ENCODE measurements at places on chromosomes 11 and 22.

- DNase-seq = no peak
These were observed 123.9 kb downstream of the MPPED1 start for GRCh38 chr22:43535741-43536140.

DNA sequence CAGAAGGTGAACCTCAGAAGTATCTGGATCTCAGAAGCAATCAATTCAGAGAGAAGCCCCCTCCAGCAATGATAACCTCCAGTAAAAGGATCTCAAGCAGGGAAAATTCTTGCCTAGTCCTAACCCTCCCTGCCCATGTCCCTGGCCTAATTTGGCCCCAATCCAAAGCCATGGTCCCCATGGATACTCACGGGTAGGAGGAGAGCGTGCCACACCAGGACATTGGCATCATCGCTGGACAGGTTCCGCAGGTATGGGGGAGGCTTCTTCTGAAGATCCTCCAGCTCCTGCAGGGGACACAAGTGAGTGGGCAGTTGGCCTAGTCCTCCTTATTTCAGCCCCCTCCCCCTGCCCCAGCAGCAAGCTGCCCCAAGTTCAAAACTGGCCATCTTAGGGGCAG, 7.3 kb downstream of the UBE2L6 start:
- no peak for DNase-seq

DNA sequence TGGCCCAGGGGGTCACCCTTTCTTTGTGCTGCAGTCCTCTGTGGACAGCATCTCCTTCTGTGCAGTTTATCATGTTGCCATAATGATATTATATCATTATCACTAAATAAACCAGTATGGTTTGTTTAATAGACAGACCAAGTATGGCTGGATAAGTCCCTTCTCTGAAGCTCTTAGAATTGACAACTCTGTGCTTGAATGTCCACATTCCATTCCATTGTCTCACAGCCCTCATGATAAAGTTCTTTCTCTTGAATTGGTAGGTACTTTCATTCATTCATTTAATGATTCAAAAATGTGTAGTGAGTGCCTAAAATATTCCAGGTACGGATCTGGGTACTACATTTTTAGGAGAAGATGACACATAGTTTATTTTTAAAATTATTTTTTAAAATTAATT, 7.8 kb downstream of the RPS6KA4 start:
- DNase-seq = no peak

DNA sequence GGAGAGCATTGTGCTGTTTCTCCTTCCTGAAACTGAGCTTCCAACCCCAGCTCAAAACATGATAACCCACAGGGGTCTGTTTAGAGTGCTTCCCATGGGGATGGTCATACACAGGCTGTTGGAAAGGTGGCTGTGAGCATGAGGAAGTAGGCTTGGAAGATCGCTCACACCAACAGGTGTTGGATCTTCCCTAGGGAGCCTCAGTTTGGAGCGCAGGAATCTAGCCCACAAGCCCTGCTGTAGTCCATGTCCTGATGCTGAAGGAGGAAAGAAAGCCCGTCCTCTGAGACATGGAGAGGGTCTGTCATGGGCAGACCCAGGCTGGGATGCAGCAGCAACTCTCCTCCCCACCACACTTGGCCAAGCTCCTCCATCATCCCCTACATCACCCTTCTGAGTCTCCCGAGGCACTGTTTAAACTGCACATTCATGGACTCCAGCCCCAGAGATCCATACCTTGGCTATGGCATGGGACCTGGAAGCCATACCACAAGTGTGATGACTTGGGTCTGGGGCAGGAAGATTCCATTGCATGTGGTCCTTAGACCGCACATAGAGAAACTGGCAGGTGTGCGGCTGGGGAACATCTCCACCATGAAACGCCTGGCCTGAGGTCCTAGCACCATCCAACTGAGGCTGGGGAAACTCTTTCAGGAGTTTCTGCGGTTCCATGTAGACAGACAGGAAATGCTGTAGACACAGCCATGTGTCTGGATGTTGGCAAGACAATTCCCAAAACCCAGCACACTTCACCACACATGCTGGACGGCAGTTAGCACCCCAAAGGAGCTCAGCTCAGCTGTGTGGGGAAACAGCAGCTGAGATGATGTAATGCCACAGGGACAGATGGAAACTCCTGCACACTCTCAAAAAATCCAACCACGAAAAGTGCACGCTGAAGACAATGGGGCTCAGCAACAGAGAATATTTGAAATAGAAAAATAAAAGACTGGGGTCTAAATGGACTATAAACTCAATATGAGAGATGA, 27.6 kb upstream of the TTC12 start:
- no peak for DNase-seq

- DNase-seq = peak; percentile 25
These were observed at the start of gene PHLDB1 for GRCh38 chr11:118607401-118608359. Gene PHLDB1, plus strand, starts transcription at chr11:118607615. Its CDS starts 6,222 bp downstream, at chr11:118613837.

GRCh38 chr11:111569476-111569875, 29.0 kb downstream of the LAYN start:
- no peak for DNase-seq

DNA sequence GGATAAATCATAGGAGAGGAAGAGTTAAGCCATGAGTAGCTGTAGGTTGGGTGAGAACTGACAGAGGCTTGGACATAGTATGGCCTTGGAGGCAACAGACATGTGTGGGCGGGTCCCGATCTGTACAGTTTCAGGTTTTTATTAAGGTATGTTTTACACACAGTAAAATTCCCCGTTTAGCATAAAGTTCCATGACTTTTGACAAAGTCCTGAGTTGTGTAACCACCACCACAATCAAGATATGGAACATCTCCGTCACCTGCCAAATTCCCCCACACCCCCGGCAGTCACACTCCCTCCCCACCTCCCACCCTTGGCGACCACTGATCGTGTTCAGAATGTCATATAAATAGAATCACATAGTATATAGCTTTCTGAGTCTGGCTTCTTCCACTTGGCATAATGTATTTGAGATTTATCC, 68.1 kb downstream of the GRIK4 start:
- no peak for DNase-seq

- no peak for DNase-seq
These were observed 37.2 kb downstream of the BMAL1 start for GRCh38 chr11:13314676-13315394.

DNA sequence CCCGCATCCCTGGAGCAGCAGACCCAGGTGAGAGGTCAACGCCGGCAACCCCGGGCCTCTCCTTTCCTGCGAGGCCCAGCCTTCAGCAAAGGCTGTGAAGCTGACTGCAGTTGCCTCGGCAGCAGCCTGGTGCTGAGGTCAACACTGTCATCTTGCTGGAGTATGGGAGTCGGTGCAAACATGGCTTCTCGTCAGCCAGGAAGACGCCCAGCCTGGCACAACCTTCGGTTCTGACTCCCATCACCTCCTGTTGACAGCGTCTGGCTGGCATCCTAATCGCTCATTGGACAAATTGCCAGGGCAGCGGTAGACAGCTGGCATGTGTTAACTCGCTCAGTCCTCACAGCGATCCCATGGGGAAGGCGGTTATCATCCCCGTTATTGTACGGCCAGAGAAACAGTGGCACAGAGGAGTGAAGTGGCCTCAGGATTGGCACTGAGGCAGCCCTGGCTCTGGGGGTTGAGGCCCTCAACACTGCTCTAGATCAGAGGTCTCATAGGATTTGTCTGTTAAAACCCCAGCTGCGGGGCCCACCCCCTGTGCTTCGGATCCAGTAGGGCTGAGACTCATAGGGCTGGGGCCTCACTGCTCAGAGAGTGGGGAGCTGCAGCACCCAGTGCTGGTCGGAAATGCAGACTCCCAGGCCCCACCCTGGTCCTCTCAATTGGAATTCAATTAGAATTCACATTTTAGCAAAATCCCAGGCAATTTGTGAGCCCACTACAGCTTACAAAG, 39.3 kb upstream of the TP53I11 start:
- DNase-seq = no peak

- DNase-seq = no peak
These were observed 160.9 kb downstream of the TRIM29 start for GRCh38 chr11:119976805-119977560.

GRCh38 chr22:42842658-42843370, 14.3 kb downstream of the ARFGAP3 start:
- no peak for DNase-seq

DNA sequence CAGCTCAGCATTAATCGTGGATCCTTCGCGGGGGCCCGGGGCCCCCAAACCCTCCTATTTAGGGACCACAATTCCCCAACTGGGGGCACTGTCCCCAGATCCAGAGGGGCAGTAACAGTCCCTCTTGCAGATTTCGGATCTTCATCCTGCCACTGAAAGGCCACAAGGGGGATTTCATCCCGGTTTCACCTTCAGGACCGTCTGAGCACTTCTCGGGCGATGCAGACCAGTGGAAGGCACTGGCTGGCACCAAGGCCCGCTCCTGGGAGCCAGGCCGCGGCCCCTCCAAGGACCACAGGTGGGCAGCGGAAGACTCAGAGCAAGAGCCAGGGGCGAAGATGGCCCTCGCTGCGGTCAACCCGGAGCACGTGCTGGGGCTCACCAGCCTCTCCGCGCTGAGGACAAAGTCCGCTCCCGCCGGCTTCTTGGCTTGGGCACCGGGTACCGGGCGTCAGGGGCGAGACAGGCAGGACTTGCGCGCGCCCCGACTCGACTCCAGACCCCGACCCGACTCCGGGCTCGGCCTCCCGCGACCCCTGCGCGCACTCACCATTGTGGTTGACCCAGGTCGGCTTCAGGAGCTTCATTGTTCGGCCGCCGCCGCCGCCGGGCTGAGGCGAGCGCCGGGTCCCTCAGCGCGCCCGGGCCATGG, 517 bp downstream of the HIRA start:
- DNase-seq = peak; percentile 10

DNA sequence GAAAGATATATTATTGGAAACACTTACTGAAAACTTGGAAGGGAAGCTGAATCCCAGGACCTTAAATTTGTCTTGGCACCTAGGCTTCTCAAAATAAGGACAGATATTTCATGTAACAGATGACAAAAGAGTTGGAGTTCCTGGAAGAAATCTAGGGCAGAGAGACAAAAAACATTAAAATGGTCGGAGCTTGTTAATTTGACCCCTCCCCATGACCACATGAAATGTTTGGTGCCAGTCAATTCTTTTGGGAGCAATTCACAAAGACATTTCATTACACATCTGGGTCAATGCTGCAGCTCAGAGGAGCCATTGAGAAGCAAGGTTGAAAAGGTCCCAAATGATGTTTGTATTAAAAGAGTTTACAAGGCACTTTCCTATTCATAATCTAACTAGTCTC, 162.0 kb upstream of the GUCY1A2 start:
- no peak for DNase-seq

DNA sequence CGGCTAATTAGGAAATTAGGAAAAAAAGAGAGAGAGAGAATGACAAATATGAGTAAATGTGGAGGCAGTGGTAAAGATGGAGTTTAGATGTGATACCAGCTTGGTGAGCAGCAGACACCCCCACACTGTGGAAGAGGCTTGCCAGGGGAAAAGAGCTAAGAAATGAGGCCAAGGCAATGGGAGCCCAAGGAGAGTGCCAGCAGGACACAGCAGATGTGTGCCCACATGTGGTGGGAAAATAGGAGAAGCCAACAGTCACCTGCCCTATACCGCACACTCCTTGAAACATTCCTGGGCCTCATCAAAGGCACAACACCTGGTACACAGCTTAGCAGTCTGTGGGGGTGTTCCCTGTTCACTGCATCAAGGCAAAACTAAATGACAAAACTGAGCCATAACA, 104.9 kb downstream of the FAM76B start:
- DNase-seq = no peak

DNA sequence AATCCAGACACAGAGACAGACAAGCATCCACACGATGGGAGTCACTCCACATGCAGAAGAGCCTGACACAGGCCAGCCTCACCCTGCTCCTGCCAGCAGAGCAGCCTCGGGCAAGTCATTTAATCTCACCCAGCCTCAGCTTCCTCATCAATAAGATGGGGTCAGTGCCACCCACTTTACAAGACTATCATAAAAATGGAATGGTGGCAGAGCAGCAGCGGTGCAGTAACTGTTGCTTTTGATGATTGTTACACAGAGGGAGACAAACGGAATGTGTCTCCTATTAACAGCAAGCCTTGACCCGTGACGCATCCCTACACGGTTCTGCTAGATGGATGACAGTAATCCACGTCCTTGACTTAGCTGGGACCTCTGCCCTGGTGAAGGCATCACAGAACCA, 26.0 kb upstream of the ARFGAP3 start:
- no peak for DNase-seq

DNA sequence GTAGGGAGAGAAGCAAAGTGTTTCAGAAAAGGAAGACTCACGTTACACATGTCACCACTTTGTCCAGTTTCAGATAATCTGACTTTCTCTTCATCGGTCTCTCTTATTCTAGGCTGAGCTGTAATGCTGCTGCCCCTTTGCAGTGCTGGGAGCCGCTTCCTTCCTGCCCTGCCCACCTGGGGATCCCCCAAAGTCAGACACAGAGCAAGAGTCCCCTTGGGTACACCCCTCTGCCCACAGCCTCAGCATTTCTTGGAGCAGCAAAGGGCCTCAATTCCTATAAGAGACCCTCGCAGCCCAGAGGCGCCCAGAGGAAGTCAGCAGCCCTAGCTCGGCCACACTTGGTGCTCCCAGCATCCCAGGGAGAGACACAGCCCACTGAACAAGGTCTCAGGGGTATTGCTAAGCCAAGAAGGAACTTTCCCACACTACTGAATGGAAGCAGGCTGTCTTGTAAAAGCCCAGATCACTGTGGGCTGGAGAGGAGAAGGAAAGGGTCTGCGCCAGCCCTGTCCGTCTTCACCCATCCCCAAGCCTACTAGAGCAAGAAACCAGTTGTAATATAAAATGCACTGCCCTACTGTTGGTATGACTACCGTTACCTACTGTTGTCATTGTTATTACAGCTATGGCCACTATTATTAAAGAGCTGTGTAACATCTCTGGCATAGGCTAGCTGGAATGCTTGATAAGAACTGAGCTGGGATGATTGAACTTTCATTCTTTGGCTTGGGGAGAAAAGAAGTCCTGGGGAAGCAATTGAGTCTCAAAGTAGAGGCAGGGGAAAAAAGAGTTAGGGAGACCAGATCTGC, 31.2 kb upstream of the SMIM35 start:
- no peak for DNase-seq

- DNase-seq = no peak
These were observed 19.8 kb downstream of the LRP4 start for GRCh38 chr11:46898396-46899095.

DNA sequence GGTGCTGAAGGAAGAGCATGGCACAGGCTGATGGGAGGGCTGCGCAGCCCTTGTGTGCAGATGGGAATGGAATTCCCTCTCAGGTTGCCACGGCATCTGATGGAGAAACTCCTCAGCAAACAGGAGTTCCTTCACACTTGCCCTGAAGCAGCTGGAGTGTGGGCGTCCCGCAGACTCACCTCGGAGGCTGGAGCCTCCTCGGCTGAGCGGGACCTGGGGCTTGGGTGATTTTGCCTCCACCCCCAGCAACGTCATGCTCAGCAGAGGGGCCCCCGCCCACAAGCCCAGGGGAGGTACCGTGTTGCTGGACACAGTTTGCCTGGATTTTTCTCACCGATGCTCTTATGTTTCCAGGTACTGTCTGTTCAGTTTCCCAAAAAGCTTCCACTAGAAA, 63.4 kb downstream of the MYO7A start:
- peak; percentile 31 for DNase-seq

DNA sequence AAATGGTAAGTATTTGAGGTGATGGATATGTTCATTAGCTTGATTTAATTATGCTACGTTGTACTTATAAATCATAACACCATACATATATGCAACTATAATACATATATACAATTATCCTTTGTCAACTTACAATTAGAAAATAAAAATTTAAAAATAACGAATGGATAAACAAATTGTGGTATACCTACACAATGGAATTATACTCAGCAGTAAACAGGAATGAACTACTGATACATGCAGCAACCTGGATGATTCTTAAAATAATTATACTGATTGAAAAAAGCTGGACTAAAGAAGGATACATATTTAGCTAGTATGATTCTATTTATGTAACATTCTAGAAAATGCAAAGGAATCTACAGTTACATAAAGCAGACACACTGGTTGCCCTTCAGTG, 425.7 kb downstream of the DYNC2H1 start:
- DNase-seq = no peak

Measured in NCI-H1930 (cell line).